CD4-positive, CD25-positive, alpha-beta regulatory T cell (primary cell): ENCODE measurements at places on chromosomes 13 and 19. TPM values are rescaled to one million over a fixed set of nuclear protein-coding genes. Genes with fewer than 3 reads are reported as not detected.

DNA sequence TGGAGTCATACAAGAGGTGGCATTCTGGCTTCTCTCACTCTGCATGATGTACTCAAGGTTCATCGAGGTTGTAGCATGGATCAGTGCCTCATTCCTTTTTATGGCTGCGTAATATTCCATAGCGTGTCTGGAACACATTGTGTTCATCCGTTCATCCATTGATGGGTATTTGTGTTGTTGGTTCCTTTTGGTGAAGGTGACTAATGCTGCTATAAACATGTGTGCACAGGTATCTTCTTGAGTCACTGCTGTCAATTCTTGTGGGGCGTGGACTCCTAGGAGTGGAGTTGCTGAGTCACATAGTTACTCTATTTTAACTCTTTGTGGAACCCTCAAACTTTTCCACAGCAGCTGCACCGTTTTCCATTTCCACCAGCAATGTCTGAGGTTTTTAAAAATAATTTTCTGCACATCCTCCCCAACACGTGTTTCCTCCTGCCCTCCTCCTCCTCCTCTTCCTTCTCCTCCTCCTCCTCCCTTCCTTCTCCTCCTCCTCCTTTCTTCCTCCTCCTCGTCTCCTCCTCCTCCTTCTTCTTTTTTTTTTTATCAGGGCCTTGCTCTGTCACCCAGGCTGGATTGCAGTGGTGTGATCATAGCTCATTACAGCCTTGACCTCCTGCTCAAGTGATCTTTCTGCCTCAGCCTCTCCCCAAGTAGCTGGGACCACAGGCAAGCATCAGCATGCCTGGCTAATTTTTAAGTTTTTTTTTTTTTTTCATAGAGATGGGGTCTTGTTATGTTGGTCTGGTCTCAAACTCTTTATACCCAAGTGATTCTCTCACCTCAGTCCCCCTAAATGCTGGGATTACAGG is 2.0 kb upstream of the TMEM221 start:
- DNase-seq = no peak

GRCh38 chr13:48590141-48590901 is 57.4 kb upstream of the RCBTB2 start:
- no peak for DNase-seq

DNA sequence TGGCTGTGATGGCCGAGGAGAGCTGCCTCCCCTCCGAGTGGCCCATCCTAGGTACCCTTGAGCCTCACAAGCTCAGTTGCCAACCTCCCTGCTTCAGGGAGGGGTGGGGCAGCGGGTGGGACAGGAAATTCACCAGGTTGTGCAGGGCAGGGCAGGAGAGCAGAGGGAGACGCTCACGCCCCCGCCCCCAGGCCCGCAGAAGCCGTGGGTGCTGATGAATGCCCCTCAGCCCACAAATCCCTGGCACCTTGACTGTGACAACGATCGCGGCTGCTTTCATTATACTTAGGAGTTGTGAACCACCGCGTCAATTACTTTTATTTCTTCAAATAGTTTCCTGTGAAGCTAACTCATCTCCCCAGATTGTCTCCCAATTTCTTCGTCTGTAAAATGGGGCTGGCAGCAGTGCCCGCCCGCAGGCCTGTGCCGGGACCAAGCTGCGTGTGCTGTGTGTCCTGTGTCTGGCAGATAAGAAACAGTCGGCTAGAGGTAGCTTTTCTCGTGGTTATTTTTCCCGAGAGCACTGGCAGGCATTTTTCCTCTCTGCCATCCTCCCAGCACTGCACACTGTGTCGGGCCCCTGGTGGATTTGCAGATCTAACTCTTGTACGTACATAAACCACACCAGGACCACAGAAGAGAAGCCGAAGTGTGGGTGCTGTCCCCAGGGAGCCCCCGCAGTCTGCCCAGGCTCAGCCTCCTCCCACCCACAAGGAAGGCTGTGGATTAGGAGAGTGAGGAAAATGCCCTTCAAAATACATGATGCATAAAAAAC is 7.9 kb upstream of the RASA3 start:
- DNase-seq = peak; percentile 81

The ELSPBP1 gene
- total RNA-seq = not detected

DNA sequence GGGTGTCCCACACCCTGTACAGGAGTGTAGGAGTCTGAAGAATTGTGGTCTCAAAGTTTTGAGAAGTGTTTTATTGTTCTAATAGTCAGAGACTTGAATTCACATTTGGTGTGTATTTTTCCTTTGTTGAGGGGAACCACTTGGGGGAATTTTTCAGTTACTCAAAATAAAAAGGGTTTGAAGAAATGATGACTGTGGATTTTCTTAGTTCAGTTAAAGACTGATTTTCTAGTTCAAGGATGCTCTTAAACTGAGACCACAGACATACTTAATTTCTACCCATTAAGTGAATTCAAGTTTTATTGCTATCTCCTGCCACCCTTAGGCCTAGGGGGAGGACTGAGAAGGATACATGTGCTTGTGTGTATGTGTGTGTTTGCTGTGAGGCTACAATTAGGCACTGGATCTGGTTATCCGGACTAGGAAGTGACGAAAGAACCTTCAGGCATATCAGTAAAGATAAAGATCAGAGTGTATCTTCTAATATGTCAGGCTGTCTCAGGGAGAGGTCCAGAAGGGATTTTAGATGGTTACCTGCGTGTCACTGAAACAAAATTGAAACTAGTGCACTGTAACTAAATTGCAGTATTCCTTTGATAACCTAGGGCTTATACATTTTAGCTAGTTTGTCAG is 234.9 kb upstream of the DACH1 start:
- no peak for DNase-seq

GRCh38 chr19:11127905-11128304 is 27.7 kb downstream of the SPC24 start:
- no peak for DNase-seq

The FFAR3 gene
- total RNA-seq = 1.7 TPM

DNA sequence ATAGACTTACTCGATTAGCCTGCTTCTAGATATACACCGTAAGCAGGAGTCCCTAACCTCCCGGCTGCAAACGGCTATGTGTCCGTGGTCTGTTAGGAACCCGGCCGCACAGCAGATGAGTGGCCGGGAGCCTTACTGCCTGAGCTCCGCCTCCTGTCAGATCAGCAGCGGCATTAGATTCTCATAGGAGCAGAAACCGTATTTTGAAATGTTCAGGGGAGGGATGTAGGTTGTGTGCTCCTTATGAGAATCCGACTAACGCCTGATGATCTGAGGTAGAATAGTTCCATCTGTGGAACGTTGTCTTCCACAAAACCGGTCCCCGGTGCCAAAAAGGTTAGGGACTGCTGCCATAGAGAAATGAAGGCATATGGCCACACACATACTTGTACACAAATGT is 1491.9 kb downstream of the SLITRK5 start:
- no peak for DNase-seq

- no peak for DNase-seq
Observed at GRCh38 chr19:56015756-56016155, 29.2 kb downstream of the NLRP5 start.

The KLK12 gene
- not detected for total RNA-seq

DNA sequence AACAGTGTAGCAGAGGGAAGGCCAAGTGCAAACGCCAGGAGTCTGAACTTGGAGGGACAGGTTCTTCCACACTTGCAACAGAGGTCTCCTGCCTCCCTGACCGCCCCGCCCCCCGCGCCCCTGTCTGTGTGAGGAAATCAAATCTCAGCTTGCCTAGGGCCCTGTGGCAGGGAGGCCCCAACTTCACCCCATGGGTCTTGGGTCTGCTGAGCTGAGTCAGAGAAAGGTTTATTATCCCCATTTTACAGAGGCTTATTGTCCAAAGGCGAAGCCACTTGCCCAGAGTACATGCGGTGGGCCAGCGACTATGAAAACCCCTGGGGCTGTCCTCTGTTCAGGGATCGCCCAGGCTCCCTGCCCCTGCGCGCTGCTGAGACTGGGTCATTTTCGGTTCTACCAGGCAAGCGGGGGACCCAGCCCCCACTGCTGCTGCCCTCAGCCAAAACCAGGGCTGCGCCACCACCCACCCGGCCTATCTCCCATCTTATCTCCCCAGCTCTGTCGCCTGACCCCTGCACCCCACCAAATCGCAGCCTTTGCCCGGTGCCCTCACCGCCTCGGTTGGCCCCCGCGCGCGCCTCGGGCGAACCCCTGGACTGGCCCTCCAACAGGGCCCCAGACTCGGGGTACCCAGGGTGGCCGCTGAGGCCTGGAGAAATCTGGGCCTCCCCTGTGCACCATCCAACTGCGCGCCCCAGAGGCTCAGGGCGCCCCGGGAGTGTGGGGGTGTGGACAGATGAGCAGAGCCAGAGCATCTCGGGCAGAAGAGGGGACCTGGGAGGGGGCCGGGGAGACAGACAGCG is 850 bp upstream of the CERS4 start:
- peak; percentile 4 for DNase-seq

GRCh38 chr13:95676105-95676761 is 706 bp upstream of the DNAJC3 start:
- DNase-seq = peak; percentile 68
